ENCODE measurements at places on chromosomes 1 and 21.

- no peak for DNase-seq
Observed at GRCh38 chr21:28906841-28907240, 85.8 kb downstream of the LTN1 start.

DNA sequence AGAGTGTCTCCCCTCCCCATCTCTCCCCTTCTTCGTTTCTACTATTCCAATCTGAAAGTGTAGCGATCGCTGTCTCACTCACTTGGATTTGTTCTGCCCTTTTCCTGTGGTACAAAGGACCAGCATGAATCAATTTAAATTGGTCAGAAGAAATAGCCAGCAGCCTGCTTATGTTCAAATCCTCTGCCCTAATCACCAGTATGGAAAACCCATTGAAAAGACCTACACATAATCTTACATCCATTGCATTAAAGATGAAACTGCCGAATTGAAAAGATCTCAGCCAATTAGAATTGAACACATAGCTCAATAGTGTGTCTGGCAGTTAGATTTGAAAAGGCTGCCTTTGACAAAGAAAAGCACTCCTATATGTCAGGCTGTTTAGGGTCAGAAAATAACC, 122.6 kb downstream of the TNNI3K start:
- no peak for DNase-seq

- no peak for DNase-seq
Observed at GRCh38 chr1:46757247-46757955, 38.5 kb upstream of the EFCAB14 start.

- no peak for DNase-seq
Observed at GRCh38 chr1:19057182-19057779, 100.8 kb upstream of the IFFO2 start.

DNA sequence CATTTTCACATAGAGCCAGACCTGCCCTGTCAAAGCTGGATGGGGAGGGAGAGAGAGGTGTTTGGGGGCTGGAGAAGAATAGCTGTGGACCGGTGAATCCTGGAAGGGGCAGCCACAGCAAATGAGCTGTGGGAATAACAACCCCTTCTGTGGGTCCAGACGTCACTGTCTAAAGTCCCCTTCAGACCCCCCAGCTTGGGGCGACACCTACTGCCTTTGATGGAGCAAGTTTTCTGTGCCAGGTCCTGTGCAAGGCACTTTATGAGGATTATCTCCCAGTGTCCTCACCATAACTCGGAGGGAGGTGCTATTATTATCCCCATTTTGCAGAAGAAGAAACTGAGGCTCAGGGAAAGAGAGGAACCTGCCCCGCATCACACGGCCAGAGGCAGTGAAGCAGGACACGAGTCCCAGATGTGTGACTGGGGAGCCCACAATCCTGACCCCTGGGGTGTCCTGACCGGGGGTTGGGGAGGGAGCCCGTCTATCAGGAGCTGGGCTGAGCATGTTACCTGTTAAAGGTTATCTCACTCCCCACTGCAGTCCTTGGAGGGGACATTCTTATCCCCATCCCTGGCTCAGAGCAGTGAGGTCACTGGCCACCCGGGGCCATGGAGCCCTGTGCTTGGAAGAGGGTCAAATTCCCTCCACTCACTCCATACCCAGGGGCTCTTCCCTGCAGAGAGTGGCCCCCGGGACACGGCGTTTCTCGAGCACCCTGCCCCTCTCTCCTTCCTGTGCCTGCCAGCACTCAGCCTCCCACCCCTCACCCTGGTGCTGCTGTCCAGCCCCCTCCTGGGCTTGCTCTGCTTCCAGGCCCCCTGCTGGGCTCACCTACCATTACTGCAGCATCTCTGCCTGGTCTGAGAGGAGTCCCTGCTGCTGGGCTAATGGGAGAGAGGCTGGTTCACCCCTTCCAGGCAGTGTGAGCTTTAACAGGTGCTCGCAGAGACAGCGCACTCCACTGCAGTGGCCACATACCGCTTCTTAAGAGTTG, 132.9 kb downstream of the PTPRU start:
- no peak for DNase-seq

DNA sequence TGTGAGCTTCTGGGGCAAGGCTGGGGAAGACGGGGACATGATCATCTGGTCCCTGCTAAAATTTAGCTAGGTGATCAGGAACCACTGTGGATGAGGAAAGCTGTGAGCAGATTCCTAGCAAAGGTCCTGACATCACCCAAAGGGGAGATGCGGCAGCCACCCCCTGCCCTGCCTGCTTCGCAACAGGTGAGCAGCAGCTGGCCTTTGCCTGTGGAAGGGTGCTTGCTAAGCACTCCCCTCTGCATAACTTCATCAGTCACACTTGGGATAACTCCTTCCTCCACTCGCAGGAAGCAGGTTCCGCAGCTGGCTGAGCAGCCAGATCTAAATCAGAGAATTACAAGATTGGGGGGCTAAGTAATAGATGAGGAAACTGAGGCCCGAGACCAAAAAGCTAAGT, 51.2 kb downstream of the KCNN3 start:
- DNase-seq, result no peak

DNA sequence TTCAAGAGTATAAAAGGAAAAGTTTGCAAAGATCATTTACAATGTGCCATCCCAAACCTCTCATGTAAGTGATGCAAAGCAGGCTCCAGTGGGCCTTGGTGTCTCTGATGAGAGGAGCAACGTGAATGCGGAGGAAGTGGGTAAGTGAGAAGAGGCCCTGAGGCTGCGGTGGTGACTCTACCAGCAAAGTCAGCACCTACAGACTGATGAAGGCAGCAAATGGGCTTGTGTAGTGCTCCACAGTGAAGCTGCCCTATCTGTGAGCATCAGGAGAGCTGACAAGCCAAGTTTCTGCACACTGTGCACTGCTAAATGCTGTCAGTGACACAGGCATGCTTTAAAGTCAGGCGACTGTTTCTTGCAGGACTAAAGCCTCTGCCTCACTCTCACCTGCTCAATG, 15.6 kb upstream of the RAP1A start:
- DNase-seq, result peak; percentile 61

DNA sequence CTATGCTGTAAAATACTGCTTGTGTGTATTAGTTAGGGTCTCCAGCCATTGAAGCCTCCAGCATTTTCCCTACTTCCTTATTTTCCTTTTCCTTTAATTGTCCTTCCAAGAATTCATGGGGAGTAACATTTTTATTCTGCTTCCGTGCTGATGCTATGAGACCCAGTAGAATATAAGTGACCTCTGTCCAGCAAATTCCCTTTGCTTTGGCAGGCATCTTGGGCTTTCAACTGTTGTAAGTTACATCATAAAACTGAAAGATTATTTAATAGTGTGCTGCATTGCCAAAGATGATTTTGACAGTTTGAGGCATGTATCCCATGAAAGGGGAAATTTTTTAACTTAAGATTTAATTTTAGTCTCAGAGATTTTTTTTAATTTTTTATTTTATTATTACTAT, 48.1 kb upstream of the B3GALT2 start:
- DNase-seq, result no peak

- DNase-seq, result peak; percentile 74
Observed at GRCh38 chr1:234863551-234863971, 253.6 kb upstream of the IRF2BP2 start.

DNA sequence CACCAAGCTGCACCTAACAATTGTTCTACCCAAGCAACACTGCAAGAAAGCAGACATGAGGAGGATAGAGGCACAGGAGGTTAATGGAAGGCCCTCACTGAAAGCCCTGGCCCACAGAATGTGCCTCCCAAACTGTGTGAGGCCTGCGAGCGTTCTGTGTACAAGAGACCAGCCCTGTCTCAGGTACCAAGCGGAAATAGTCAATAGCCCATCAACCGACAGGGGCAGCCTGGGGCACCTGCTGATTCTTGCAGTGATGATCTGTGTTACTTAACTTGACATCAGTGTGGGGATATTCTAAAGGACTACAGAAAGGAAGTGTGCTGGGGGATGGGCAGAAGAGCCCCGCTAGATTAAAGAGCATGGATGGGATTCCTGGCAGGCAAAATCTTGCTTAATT, 392.4 kb downstream of the KCNH1 start:
- DNase-seq, result no peak

DNA sequence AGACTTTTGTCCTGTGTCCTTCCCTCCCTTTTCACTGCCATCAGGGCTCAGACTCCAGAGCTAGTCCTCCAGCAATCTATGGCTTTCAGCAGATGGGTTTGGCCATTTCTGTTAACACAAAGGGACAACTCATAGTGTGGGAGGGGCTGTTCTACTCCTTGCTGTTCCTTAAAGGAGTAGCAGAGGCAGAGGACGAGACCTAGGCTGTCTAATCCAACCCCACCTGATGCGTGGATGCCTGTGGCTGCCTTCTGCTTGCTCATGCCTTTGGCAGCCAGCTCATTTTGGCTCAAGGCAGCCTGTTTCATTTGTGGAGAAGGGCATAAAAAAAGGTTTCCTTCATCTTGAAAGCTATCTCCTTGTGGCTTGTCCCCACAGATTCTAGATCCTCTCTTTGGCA, 27.0 kb downstream of the MFSD2A start:
- DNase-seq, result peak; percentile 95

DNA sequence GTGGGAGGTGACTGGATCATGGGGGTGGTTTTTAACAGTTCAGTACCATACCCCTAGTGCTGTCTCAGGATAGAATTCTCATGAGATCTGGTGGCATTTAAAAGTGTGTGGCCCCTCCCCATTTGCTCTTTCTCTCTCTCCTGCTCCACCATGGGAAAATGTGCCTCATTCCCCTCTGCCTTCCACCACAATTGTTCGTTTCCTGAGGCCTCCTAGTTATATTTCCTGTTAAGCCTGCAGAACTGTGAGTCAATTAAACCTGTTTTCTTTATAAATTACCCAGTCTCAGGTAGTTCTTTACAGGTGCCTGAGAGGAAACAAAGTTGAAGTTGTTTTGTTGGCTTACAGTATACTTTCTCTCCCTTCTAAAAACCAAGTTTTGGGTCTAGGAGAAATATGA, 23.1 kb upstream of the SLC22A15 start:
- DNase-seq, result no peak

DNA sequence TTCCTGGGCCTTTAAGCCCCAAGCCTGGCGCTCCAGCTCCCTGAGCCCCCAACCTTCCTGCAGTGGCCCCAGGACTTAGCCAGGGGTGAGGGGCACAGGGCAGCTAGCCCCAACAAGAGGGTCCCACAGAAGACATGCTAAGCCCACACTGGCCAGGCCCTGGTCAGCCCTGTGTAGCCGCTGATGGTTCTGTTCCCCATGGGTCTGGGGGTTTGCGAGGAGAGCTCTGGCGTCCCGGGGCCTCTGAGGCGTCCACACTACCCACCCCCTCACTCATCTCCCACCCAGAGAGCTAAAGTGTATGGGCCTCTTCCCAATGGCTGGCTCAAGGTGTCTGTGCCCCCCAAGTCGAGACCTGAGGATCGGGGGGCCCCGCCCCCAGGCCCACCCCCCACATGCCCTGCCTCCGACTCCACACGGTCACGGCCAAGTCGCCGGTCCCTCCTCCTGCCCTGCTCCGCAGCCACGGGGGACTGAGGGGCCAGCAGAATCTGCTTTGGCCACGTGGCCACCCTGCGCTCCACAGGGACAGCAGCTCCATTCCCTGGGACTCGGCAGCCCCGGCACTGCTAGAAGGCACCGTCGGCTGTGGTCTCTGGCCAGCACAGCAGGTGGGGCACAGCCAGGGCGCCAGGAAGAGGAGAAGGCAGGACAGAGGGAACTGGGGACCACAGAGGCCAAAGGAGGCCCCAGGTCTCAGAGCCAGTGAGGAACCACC, 7.8 kb downstream of the TNFRSF18 start:
- DNase-seq, result no peak

DNA sequence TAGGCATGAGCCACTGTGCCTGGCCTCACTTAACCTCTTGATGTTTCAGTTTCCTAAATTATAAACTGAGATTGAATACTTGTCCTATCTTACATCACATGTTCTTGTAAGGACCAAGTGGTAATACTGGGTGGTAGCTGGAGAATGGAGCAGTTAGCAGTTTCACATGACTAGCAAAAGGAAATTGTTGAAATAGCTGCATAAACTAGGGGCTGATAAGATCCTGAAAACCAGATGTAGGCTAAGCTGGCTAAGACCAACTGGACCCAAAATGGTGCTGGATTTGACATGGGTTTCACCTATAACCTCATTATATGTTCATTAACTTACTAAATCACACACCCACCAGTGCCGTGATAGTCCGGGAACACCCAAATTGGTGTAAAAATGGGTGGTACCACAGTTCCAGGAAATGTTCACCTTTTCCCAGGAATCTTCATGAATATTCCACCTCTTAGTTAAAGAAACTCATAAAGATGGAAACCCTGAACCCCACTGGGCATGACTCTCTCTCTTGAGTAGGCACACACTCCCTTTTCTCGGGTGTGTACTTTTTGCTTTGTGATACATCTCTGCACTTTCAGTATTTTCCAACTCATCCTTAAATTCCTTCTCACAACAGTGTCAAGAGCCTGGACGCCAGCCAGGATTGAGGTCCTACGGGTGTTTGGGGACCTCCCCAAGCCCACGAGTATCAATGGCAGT, at the start of gene PAPPA2:
Gene PAPPA2, plus strand, starts transcription at position 502 of the 705 bp plus-strand sequence. CDS start 93,148 bp downstream, outside the sequence.
- DNase-seq, result no peak

- no peak for DNase-seq
Observed at GRCh38 chr1:25004355-25004754, 74.3 kb upstream of the RUNX3 start.

DNA sequence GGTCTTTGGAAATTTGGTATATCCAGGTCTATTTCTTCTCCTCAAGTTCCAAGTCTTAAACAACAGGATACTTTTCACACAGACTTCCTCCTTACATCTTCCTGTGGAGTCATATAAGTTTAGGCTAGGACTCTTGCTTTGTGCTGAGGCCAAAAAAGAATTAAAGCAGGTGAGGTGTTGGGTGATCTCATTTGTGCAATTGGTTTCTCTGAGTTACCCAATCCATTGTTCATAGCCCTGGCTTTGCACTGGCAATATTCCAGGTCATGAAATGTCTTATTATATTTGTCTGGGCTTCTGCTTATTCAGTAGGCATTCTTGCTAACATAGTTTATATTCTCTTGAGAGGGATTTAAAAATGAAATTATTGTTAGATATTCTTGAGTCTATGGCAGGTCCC, 14.1 kb upstream of the KIAA0040 start:
- DNase-seq, result no peak

- no peak for DNase-seq
Observed at GRCh38 chr1:154186852-154187501, 4.9 kb downstream of the TPM3 start.

DNA sequence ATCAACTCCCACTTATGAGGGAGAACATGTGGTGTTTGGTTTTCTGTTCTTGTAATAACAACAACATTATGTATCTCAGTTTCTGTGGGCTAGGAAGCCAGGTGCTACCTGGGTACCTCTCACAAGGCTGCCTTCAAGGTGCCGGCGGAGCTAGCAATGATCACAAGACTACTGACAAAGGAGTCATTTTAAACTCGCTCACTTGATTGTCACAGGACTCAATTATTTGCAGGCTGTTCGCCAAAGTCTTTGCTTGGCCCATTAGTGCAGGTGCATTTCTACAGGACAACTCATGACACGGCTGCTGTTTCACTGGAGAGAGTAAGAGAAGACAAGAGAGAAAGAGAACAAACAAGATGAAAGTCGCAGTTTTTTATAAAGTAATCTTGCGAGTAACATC, 1237.4 kb upstream of the TMPRSS15 start:
- DNase-seq, result no peak
